ENCODE measurements at places on chromosomes 6 and 20.

- peak; percentile 49 for DNase-seq
Observed at GRCh38 chr6:135667691-135668455, 170.3 kb upstream of the AHI1 start.

DNA sequence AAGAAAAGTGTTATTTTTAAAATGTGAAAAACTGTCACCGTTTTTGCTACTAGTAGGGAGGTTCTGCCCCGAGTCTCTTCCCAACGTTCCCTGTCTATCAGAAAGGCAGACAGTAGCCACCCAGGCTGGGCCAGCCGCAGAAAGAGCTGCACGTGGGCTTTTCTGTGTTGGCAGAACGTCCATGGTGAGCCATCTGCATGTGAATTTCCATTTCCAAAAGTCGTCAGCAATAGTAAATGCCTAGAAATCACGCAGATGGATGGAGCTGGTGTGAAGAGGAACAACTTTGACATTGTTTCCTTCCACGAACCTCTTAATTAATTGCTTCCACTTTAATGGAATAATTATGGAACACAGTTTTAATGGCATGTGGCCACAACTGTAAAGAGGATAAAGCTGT lies 97.5 kb downstream of the FAM120B start:
- no peak for DNase-seq

DNA sequence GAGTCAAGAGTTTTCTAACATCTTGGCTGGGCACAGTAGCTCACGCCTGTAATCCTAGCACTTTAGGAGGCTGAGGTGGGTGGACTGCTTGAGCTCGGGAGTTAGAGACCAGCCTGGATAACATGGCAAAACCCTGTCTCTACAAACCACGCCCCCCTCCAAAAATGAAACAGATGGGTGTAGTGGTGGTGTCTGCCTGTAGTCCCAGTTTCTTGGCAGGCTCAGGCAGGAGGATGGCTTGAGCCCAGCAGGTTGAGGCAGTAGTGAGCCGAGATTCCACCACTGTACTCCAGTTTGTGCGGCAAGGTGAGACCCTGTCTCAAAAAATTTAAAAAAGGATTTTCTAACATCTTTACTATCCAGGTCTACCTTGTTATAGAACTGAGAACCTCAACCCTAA lies 22.0 kb downstream of the FAM8A1 start:
- DNase-seq: no peak

DNA sequence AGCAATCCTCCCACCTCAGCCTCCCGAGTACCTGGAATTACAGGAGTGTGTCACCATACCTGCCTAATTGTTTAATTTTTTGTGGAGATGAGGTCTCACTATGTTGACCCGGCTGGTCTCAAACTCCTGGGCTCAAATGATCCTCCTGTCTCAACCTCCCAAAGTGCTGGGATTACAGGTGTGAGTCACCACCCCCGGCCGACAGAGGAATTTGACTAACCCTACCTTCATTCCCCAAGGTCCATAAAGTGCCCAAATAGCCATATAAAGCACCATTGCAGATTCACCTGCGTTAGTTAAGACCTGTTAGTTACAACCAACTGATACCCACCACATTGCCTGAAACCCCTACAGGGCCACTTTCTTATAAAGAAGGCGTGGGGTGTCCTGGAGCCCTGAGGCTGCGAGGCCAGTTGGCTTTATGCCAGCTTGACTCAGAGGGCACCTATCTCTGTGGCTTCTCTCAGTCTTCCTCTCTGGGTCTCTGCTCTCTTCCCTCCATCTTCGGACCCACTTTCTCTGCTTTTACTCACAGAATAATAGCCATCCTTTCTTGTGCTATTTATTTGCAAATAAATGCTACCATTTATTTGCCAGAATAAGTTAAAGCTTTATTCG lies 65.6 kb downstream of the SLC2A10 start:
- no peak for DNase-seq

GRCh38 chr20:56952258-56953047 lies 314.0 kb downstream of the BMP7 start:
- DNase-seq: no peak

GRCh38 chr6:34067814-34068213 lies 78.1 kb downstream of the GRM4 start:
- no peak for DNase-seq

- DNase-seq: no peak
Observed at GRCh38 chr6:167121335-167121841, 1.5 kb upstream of the CCR6 start.

- no peak for DNase-seq
Observed at GRCh38 chr6:45597424-45597823, 219.7 kb upstream of the SUPT3H start.

- DNase-seq: no peak
Observed at GRCh38 chr6:158465747-158466146, 94.1 kb upstream of the TMEM181 start.

GRCh38 chr6:5550631-5551030 lies 289.3 kb downstream of the FARS2 start:
- no peak for DNase-seq

GRCh38 chr6:119350952-119351372 lies 1.4 kb upstream of the MAN1A1 start:
- DNase-seq: no peak
